ENCODE measurements at places on chromosomes 4 and X. TPM values are rescaled to one million over a fixed set of nuclear protein-coding genes. Genes with fewer than 3 reads are reported as not detected.

Gene GAGE13
- total RNA-seq = not detected

DNA sequence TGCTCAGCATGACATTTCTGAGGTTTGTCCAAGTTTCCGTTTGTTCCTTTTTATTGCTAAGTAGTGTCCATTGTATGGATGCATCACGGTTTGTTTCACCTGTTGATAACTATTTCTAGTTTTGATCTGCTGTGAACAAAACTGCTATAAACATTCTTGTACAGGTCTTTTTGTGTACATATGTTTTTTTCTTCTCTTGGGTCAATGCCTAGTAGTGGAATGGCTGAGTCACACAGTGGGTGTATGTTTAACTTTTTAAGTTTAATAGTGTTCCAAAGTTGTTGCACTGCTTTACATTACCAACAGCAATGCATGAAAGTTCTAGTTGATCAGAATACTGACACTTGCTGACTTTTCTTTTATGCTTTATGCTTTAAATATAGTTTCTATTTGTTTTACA lies 76.7 kb downstream of the MAOB start:
- H3K4me1 ChIP-seq = no peaks in the 10 kb centered on the region
- H3K27me3 ChIP-seq = peaks cover 2% of the 10 kb centered on the region
- no peak for DNase-seq
- H3K36me3 ChIP-seq = no peaks in the 10 kb centered on the region
- no peak overlapping the region for H3K4me3 ChIP-seq

DNA sequence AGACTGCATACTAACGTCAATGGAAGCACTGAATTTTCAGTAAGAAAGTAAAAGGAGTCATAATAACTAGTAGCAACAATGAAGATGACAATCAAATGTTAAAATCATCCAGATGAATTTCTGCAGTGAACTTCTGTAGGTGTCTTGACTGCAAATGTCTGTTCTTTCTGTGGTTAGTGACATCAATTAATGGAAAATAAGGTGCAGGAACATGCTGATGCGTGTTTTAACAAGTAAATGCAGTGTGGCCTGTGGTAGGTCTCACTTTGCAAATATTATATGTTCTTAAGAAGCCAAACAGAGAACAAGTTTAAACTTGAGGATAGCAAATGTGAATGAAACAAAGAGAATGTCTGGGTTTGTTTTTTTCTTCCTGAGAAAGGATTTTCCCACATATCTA lies 2.6 kb upstream of the DTHD1 start:
- H3K27ac ChIP-seq = no peak overlapping the region
- H3K27me3 ChIP-seq = no peaks in the 10 kb centered on the region
- no peak overlapping the region for H3K4me3 ChIP-seq
- no peak for DNase-seq
- peaks cover 37% of the 10 kb centered on the region for H3K4me1 ChIP-seq

DNA sequence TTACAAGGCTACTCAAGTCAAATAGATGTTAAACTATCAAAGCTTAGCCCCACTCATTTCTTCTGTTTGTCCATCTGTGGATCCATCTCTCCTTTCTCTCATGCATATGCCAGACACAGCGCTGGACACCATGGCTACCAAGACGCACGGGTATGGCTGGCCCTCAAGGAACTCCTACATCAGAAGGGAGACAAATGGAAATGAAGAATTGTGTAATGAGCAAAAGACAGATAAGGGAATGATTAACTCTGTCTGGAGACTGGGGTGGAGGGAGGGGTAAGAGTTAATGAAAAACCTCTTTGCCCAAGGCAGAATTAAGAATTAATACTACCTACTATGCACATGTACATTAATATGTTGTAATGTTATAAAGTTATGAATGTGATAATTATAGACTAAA lies 88.1 kb downstream of the MGST2 start:
- DNase-seq = no peak
- H3K27me3 ChIP-seq = no peaks in the 10 kb centered on the region
- no peak overlapping the region for H3K4me3 ChIP-seq

- peaks cover 2% of the 10 kb centered on the region for H3K4me1 ChIP-seq
- H3K27ac ChIP-seq = no peak overlapping the region
- no peaks in the 10 kb centered on the region for H3K27me3 ChIP-seq
- no peak for DNase-seq
Measured at GRCh38 chr4:119100655-119101054, 35.0 kb upstream of the MYOZ2 start.

DNA sequence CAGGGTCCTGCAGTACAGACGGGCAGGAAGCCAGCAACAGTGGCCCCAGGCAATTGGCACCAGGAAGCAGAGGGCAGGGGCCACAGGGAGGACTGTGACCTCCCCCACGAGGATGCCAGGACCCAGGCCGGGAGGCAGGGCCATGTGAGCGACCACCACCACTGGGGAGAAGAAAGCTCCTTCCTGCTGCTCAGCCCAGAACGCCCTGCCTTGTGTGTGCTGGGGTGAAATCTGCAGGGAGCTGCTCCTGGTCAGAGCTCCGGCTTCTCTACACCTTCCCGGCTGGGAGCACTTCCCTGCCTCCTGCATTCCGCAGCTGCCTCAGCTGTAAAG lies 100.4 kb downstream of the HMX1 start:
- no peak overlapping the region for H3K4me3 ChIP-seq
- DNase-seq = no peak
- no peaks in the 10 kb centered on the region for H3K4me1 ChIP-seq
- H3K36me3 ChIP-seq = no peaks in the 10 kb centered on the region
- H3K27me3 ChIP-seq = no peaks in the 10 kb centered on the region

GRCh38 chr4:92636038-92636806 lies 332.5 kb downstream of the GRID2 start:
- DNase-seq = no peak
- H3K4me3 ChIP-seq = no peak overlapping the region
- H3K27ac ChIP-seq = no peak overlapping the region
- no peaks in the 10 kb centered on the region for H3K27me3 ChIP-seq
